Right ventricle myocardium inferior (tissue), 1 donor: ENCODE measurements at places on chromosomes 7 and 10.

DNA sequence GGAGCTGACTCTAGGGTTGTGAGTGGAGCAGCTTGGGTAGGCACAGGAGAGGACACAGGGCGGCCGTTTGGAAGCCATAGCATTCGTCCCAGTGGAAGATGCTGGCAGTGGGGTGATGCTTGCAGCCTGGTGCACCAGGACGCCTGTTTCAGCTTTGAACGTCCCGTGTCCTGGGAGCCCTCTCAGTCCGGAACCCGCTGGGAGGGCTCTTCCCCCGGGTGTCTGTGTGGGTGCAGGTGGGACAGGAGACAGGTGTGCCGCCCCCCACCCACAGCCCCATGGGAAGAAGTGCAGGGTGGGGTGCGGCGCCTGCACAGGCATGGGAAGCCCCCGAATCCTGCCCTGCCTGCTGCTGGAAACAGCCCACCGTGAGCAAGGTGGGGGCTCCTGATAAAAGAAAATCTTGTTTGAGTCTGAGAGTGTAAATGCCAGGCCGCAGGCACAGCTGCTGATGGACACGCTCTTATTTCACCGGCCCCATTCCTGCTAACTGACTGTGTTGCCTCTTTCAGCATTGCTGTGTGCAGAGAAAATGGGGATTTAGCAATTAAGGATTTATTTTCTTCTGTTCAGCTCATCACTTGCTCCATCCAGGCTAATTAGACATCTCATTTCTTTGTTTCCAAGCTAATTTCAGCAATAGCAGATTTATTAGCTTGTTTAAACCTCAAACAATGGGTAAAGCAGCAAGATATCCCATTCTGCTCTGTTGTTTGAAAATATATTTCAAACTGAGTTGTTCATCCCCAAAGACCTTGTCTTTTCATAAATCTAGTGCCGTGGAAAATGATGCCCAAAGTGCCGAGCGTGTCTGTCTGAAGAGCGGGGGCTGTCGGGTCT, 54.9 kb upstream of the DPYSL4 start:
- DNase-seq, result peak; percentile 42

DNA sequence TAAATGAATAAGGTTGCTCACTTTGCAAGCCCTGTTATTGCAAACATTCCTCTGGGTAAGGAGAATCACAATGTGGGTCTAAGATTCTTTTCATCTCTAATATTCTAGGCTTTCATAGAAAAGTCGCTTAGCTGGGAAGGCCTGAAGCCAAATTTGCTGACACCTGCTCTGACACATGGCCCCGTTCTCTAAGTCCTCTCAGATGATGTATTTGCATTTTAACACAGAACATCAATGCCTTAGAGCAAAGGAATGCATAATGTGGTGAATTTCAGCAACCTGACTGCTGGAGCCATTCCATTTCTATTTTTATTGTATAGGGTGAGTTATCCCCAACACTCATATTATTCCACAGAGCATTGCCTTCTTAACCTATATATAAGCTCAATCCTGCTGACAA, 682.1 kb upstream of the NRP1 start:
- no peak for DNase-seq

- DNase-seq, result no peak
These were observed 59.7 kb downstream of the MET start for GRCh38 chr7:116731445-116732335.

GRCh38 chr10:37125191-37125732, at the start of gene ANKRD30A:
Gene ANKRD30A, plus strand, starts transcription at chr10:37125598. Its CDS starts 190 bp downstream, at chr10:37125788.
- no peak for DNase-seq

- no peak for DNase-seq
These were observed 146.6 kb upstream of the FAM13C start for GRCh38 chr10:59508956-59509355.

DNA sequence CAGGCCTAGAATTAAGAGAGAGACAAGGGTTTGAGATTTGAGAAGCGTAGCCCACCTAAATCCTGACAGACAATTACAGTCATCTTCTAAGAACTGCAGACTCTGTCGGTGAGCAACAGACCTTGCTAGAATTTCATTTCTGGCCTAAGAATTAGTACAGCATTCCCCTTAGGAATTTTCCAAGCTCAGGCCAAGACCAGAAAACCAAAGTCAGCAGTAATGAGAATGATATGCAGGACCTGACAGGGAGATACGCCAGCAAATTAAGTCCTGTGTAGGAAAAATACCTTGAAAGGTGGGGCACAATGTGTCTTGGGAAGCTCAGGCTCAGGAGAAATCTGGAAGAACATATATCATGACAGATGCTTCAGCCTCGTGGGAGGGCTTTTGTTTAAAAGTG, 52.7 kb upstream of the HERPUD2 start:
- no peak for DNase-seq

DNA sequence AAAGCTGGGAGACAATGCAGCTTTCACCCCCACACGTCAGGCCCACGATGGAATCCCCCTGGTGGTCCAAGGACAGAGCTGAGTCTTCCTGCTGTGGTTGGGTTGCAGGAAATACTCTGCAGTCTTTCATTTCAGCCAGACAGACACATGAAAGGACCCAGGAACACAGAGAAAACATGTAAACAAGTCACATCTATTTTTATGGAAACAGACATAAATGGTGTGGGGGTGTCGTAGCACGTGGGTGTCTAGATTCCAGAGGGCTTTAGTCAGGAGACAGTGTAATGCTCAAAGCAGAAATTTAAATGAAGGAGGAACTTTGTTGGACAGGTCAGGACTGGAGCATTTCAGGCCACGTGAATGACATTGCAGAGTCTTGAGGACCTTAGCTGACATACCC, 444.6 kb downstream of the SUGCT start:
- DNase-seq, result no peak

DNA sequence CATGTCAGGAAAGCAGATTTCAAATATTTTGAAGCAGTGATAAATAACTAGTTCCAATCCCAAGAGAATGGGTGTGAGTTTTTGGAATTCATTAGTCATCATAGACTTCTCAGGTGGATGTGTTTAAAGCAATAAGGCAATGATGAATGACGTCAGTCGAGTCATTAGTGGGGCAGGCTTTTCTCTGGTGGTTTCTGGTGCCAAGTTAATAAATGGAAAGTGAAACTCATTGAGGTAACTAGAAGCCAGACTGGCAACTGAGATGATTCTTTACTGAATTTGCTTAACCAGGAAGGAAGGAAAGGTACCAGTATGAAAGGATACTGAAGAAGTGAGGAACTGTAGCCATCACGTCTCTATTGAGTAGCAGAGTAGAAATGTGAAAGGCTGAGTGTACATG, 311.0 kb downstream of the GPAM start:
- no peak for DNase-seq

GRCh38 chr7:13508586-13508985, 480.9 kb downstream of the ETV1 start:
- DNase-seq, result no peak

GRCh38 chr7:80063834-80064233, 70.8 kb upstream of the GNAI1 start:
- no peak for DNase-seq

GRCh38 chr10:130862122-130862521, 449.4 kb downstream of the TCERG1L start:
- no peak for DNase-seq

- no peak for DNase-seq
These were observed 20.4 kb downstream of the FRMPD2 start for GRCh38 chr10:48253970-48254657.

GRCh38 chr7:81330108-81330507, 411.3 kb upstream of the SEMA3C start:
- DNase-seq, result no peak

GRCh38 chr7:47535035-47535703, 46.7 kb downstream of the TNS3 start:
- DNase-seq, result no peak

DNA sequence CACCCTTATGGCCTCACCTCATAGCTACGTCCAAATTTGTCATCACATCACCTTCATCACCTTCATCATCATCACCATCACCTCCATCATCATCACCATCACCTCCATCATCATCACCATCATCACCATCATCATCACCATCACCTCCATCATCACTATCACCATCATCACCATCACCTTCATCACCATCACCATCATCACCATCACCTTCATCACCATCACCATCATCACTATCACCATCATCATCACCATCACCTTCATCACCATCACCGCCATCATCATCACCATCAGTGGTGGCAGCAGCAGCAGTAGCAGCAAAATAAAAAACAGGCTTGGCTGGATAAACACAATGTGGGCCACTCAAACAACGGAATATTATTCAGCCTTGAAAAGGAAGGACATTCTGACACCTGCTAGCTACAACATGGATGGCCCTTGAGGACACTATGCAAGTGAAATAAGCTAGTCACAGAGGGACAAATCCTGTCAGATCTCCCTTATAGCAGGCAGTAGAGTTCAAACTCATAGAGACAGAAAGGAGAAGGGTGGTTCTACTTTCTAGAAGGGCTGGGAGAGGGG, 47.7 kb upstream of the PDGFA start:
- DNase-seq, result no peak

DNA sequence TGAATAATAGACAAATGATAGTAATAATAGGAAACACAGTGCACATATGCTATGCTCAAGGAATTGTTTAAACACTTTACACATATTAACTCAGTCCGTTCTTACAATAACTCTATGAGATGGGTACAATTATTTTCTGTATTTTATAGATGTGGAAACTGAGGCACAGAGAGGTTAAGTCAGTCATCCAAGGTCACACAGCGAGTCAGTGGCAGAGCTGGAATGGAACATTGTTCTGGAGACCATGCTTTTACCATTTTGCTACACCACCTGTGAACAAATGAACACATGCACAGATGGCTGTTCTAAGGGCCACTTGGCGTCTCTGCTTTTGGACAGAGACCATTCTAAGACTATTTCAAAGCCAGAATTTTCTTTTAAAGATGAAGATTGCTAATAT, 26.9 kb upstream of the MTPN start:
- DNase-seq, result no peak

DNA sequence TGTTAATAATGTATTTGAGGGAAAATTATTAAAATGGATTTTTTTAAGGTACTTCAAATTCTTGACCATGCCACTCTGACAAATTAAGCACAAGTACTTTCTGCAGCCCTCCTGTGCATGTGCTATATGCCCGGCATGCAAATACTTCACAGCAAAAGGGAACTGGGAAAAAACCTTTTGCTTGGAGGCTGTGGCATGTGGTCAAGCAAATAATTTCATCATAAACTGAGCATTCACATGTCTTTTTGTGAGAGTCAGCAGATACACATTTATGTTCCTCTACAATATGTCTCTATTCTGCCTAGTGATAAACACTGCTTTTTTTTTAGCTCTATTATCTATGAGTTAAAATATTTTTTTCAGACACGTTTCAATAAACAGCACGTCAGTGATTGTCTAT, 53.7 kb upstream of the SEMA3A start:
- no peak for DNase-seq

- DNase-seq, result no peak
These were observed 92.1 kb downstream of the ZNF277 start for GRCh38 chr7:112298543-112299100.

DNA sequence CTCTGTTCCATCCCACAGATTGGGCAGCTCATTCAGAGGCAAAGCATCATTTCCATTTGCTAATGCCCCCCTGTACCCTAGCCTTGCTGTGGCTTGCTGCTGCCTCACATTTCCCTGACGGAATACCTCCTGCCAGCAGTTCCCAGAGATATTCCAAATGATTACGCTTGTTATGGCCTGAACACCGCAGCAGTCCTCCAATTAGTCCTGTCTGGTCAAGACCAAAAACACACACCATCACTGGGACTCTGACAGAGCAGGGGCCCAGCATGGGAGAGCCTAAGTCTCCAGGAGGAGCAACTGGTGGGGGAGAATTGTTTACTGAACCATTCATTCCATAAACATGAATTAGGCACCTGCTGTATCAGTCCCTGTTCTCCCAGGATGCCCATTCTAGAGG, 6.1 kb downstream of the OGDHL start:
- DNase-seq, result no peak

GRCh38 chr10:35463105-35463867, 127.0 kb downstream of the CCNY start:
- DNase-seq, result no peak

GRCh38 chr7:132501956-132502355, 74.3 kb downstream of the PLXNA4 start:
- no peak for DNase-seq

DNA sequence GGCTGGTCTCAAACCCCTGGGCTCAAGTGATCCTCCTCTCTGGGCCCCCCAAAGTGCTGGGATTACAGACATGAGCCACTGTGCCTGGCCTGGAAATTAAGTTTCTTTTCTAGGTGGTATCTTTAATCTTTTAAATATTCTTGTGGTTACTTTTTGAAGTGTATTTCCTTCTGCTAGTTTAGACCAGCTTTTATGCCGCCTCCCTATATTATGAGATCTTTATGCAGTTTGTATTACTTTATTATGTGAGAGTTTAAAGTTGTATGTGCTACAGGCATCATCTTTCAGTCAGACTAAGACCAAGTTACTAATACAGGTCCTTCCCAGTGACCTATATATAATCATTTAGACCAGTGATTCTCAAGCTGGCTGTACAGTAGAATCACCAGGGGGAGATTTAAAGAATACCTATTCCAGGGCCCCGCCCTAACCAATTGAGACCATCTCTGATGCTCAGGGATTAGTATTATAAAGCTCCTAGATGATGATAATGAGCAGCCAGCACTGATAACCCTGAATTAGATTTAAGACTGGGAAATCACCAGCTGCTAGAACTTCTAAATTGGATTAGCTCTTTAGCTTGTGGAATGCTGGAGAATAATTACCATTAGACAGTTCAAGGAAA, 11.3 kb downstream of the INPP5F start:
- DNase-seq, result no peak

DNA sequence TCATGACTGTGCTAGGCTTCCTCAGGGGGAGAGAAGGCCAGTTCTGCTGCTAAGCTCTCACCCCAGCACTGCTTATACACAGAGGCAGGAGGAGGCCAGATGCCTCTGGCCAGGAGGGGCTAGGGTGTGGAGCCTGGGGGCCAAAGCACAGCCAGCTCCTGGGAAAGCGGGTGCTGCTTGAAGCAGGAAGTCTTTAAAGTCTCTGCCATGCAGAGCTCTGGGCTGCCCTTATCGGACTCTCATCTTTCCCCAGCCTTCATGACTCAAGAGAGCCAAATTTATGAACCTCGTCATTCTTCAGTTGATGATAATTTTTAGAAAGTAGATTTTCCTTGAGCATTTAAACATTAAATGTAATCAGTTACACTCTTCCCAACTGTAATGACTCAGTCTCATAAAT, 11.2 kb upstream of the TSPAN14 start:
- DNase-seq, result no peak

DNA sequence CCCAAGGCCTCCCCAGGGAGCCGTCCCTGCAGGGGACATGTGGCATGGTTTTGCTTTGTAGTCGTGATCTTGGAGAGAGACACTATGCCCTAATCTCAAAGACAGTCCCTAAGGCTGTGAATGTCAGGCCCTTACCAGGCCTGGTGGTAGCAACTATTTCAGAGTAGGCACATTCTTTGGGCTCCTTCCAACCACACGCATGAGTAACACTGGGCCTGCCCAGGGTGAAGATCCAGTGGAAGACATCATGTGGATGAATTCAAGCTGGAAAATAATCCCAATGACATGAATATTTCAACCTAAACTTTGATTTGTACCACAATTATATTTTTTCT, 39.5 kb upstream of the INSIG1 start:
- DNase-seq, result no peak
